Right lung (tissue), 10 donors: ENCODE measurements at places on chromosomes 11 and 22.

DNA sequence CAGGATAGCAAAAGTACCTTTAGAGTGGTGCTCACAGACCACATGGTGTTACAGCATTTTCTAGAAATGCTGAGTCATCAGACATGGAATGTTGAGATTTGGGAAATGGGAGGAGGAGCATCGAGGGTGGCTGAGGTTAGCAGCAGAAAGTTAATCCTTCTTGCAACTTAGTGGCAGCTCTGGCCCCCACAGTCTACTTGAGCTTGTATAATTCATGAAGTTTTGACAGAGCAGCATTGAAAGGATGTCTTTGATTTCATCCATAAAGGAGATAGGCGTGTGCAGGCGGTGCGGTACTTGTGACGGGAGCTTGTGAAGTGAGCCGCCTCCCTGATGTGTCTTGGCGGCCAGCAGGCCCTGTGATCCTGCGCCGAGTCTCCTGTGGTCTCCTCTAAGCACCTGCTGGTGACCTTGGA, 330.5 kb downstream of the TBC1D22A start:
- no peak for DNase-seq

DNA sequence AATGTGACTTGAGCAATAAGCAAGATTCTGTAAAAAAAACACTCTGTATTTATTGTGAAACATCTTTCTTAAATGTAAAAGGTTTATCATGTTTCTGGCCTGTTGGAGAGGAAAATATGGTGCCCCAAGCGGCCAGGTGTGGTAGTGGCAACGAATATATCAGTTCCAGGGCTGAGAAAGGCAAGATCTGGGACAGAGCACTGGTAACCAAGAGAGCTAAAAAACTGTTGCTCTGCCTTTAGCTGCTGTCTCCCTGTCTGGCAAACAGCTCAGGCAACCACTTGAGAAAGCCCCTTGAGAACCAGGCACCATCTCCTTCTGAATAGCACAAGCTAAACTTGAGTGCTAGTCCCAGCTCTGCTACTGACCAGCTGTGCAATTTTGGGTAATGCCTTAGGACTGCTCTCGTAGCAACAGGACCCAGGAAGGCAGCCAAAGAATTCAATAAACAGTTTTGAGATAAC, 129.9 kb downstream of the KCNC1 start:
- no peak for DNase-seq

DNA sequence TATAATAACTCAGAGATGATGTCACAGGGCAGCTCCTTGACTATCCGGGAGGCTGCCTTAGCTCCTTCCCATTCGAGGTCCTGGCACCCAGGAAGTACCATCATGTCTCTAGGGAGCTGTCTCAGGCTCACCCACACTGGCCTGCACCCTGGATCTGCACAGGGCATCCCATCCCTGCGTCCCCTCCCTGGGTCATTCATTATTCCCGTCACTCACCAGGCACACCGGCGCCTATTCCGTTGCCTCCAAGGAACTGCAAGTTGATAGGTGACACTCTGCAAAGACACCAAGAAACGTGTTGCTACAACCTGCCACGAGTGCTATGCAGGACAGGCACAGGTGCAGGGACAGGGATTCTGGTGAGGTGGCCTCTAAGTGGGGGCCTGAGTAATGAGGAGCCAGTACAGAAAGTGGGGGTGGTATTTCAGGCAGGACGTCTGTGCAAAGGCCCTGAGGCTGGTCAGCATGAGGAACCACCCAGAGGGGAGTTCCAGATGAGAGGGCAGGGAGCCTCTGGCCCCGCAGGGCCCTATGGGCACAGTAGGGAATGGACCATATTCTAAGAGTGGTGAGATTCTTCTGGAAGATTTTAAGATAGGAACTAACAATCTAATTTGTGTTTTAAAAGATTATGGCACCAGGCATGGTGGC, 71.6 kb upstream of the SHANK2 start:
- no peak for DNase-seq

- no peak for DNase-seq
These were observed 95.4 kb upstream of the GALNT18 start for GRCh38 chr11:11717064-11717725.

DNA sequence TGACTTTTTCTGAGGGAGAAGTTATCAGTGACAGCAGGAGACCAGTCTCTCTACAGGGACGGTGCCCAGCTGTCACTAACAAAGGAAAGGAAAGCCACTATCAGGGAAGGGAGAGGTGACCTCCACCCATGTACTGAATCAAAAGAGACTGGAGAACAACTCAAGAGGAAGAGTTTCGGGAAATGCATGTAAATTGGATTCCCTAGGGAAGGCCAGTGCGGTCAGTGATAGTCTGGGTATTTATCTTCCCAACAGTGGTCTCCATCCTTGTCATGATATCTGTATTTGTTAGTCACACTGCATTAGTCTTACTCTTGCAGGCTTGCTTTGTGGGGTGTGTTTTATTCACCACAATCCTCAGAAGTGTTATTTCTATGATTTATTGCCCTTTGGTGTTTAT, 193.4 kb upstream of the KIRREL3 start:
- DNase-seq = no peak

DNA sequence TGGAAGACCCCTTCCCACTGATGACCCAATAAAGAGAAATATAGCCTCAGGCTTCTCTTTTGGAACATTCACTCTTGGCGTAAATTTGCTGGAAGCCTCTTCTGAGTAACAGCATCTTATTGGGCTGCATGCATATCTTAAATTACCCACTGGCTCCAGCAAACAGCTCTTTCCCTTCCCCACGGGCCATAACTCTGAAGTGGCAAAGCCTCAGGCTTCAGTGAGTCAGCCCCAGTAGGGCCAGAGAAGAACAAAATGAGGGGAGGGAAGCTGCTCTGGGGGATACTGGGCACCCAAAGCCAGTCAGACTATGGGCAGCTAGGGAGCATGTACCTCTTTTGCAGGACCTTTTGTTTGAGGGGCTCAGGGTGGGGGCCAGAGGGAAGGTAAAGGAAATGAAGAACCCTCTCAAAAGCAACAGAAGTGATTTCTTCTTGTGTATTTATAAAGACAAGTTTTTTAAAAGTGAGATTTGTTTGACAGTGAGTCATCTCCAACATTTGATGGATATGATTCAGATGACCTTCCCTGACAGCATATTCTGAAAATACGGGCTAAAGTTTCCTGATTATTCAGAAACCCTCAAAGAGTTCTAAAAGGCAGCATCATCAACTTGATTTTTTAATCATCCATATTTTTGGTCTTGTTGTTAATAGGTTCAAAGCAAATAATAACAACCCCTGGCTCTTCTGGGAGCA, 203.4 kb downstream of the KIF18A start:
- DNase-seq = no peak

DNA sequence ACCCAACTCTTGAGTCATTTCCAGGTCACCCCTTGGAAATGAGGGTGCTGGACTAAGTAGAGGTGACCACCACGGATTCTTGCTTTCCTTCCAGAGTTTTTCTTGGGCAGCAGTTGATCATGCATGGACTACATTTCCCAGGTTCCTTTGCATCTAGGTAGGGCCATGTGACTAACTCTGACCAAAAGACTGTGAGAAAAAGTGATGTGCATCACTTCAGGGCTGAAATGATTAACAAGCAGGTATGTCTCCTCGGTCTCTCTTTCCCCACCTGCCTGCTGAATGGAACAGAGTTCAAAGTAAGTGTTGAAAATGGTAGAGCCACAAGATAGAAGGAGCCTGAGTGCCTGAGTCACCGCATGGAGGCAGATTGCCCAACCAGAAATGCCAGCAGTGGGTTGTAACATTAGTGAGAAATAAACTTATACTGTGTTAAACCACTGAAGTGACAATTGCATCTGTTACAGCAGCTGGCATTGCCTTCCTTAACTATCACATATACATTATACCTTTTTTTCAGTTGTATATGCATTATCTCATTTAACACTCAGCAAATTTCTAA, 113.5 kb downstream of the MN1 start:
- no peak for DNase-seq

GRCh38 chr11:112160091-112160848, 3.6 kb downstream of the IL18 start:
- DNase-seq = no peak

GRCh38 chr22:19522190-19522880, 1.9 kb downstream of the CLDN5 start:
- DNase-seq = no peak

DNA sequence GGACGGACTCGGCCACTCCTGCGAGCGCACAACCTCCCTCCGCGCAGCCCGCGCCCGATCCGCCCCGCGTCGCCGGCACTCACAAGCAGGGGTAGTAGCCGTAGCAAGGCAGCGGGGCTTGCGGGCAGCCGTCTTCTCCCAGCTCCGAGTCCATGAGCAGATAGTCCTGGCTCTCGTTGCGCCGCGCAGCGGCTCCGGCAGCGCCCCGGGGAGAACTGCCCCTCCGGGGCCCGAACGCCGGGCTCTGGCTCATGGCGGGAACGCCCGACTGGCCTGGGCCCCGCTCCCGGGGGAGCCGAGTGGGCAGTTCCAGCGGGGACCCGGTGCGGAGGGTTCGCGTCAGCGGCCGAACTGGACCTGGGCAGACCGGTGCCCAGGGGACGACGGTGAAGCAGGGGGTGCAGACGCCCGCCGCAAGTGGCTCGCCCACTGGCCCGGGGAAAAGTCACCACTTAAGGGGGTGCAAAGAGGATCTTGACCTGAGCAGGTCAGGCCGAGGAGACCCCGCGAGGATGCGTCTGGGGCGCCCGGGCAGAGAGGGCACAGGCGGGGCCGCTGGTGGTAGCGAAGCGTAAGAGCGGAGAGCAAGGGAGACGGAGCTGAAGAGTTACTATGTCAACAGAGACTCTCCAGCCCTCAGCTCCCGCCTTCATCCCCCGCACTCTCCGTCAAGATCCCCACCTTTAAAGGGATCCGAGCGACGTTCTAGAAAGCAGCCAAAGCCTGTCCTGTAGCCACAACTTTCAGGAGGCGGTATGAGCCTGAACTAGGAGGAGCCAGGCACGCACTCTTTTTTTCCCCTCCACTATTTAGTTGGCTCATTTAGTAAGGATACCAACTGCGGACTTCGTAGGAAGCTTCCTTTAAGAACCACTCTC, at the start of gene TRPC6:
TRPC6 (minus strand) TSS at position 757 of the 878 bp plus-strand sequence; CDS start at position 253, 504 bp downstream.
- peak; percentile 58 for DNase-seq
